Omental fat pad (tissue), 4 donors: ENCODE measurements at places on chromosomes 6 and 20. TPM values are rescaled to one million over a fixed set of nuclear protein-coding genes. Genes with fewer than 3 reads are reported as not detected.

Gene RCAN2
- total RNA-seq: 7.9 TPM

Gene PBOV1
- total RNA-seq: not detected

Gene HDGFL1
- not detected for total RNA-seq

Gene TCF15
- 1.9 TPM for total RNA-seq

Gene SAMD5
- total RNA-seq: 2.6 TPM

GRCh38 chr6:157223021-157223430, 100.3 kb downstream of the TMEM242 start:
- DNase-seq: no peak

DNA sequence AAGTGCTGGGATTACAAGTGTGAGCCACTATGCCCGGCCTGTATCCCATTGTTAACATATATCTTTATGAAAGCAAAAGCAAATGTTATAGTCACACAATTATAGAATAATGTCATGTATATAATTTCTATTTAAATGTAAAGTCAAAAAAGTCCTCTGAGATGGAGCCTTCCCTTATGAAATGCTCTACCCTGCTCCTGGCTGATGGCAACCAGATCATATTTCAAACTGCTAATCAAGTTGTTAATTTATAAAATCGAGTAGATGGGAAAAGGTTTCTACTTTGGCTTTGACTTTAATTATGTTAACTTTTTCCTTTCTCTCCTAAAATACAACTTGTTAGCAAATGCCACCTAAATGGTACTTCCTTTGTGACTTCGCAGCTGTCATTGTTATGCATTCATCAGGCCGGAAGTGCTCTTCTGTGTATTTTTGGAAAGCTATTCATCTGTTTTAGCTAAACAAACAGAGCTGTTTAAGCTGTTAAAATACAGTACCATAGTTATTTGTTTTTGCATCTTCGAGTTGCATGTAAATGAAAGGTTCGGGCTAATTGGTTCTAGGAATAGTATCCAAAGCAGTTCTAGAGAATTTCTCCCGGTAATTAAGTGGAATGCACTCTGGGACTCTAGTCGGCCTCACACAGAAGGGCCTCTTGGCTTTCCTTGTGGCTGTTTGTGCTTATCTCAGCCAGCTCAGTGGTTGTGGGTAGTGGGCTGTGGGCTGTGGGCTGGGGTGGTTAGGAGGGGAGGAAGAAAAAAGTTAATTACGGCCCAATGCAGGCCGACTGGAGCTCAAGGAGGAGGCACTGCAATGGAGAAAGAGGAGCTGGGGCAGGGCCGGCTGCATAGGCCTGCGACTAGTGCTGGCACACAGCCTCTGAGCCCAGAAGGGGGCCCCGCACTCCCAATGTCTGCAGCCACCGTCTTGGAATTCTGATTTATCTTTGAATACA, 34.8 kb downstream of the SLC35D3 start:
- DNase-seq: no peak

- DNase-seq: no peak
These were observed 3.5 kb upstream of the TGIF2 start for GRCh38 chr20:36569847-36570429.

GRCh38 chr20:41769592-41770018, 151.4 kb upstream of the CHD6 start:
- no peak for DNase-seq

DNA sequence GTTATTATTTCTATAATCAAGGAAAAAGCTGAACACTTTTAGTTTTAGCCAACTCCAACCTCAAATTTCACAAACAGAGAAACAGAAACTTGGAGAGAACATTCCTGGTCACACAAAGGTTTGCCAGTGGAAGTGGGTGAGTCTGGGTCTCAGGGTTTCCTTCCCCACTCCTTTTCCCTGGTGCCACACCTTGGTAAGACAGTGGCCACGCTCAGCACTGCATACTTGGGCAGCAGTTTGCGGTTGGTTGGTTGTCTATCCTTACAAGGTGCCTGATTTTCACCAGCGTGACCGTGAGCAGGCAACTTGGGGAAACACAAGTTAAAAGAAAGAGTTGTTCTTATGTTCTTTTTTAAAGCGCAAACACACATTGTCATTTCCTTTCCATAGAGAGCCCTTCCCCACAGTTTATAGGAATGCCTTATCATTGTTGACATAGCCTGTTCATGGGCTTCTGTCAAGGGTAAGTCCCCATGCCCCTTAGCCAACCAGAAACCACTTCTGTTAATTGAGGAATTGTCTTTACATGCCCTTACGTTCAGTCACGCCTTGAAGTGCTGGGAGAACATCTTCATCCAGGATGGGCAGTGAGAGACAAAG, 82.2 kb downstream of the RIN2 start:
- no peak for DNase-seq

GRCh38 chr6:364609-365540, 26.7 kb upstream of the IRF4 start:
- no peak for DNase-seq

DNA sequence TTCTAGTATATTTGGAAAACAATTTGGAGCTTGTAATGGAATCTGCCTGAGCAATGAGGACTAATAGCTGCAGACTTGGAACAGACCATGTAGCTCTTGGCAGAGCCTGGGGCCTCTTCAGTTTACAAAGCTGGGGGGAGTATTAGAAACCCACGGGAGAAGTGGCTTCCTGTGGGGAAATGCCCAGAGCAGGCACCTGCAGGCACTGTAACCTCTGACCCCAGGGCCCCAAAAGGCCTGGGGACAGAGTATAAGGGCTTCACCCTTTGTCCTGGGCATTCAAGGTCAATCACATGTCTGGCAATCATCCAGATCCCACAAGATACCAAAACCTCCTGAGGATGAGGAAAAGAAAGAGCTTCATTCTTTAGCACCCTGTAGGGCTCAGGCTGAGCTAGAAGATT, 19.4 kb downstream of the PKIG start:
- DNase-seq: peak; percentile 21

GRCh38 chr20:1319051-1319450, 9.9 kb downstream of the SDCBP2 start:
- no peak for DNase-seq

- DNase-seq: no peak
These were observed 35.2 kb downstream of the PLCG1 start for GRCh38 chr20:41172296-41173140.

DNA sequence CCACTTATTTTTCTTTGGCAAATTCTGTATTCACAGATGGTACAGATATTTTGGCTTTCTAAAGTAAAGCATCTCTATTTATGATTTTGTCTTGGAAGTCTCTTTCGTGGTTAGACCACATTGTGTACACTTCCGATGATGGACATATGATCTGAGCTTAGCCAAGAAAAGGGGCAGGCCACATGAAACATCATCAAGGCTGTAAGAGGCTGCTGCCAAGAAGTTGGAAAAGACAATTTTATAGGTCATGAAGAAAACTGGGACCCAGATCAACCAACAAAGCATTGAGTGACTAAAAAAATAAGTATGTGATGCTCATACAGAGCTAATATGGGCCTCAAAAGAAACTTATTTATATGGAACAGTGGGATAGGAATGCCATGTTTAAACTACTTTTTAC, 266.4 kb downstream of the HAO1 start:
- no peak for DNase-seq

DNA sequence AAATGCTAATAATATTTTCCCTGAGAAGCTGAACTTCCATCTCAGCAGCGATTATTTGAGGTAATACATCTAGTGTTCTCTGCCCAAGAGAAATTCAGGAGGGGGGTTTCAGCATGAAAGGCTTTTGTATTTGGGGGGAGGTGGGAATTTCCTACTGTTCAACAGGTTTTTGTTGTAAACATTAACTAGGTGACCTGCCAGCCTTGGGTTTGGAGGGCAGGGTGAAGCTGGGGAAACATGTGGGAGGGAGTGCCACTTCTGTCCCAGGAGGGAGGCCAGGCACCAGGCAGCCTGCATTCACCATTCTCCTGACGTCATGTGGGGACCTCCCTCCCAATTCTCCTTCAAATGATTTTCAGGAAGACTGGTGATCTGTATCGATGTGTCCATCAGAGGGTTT, 37.7 kb upstream of the PKHD1 start:
- no peak for DNase-seq

DNA sequence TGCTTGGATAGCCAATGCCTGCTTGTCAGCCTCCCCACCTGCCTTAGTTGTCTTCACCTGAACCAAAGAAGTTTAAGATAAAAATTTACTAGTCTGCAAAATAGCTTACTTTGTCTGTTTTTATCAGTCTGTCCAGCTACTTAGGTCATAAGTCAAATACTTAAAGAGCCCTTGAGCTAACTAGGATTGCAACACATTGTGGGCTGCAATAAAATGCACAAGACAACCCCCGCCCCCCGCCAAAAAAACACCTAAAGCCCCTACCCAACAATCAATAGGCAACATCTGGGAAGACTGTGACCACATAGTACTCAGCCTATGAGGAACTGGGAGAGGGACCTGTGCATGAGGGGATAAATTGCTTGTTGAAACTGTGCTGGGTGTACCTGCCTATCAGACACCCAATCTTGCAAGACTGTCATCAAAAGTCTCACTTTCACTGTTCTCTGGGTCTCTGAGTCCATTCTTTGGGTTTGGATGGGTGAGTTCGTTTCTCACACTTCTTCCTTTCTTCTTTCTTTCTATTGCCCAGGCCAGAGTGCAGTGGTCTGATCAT, 27.3 kb upstream of the ABCC10 start:
- no peak for DNase-seq
